Non-pigmented ciliary epithelial cell (primary cell): ENCODE measurements at places on chromosomes 16 and 17.

GRCh38 chr17:3689262-3690093, 6.5 kb downstream of the P2RX5 start:
- no peak for DNase-seq

- peak; percentile 79 for DNase-seq
Measured at GRCh38 chr17:82494236-82495055, 25.1 kb upstream of the FOXK2 start.

GRCh38 chr16:19884611-19885450, at the start of gene GPRC5B:
Gene GPRC5B (minus strand): TSS chr16:19884848. CDS start chr16:19872845, 12,003 bp downstream.
- no peak for DNase-seq

GRCh38 chr17:55988861-55989260, 164.4 kb upstream of the ANKFN1 start:
- no peak for DNase-seq

DNA sequence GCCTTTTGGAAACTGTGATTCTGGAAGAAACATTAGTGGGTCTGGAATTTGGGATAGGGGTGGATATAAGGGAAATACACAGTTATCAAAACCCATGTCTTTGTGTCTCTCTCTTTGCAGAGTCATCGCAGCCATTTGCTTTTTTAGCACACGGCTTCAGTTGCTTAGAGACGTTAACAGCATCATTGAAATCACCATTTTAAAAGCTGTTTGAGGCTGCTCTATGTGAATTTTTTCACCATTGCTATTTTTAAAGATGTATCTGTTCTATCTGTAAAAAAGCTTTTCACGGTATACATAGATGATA, 47.3 kb downstream of the OMG start:
- DNase-seq = no peak

- DNase-seq = no peak
Measured at GRCh38 chr17:1270210-1271029, at the start of gene BHLHA9. Gene BHLHA9 (plus strand): TSS chr17:1270444. CDS start chr17:1270564, 120 bp downstream.

DNA sequence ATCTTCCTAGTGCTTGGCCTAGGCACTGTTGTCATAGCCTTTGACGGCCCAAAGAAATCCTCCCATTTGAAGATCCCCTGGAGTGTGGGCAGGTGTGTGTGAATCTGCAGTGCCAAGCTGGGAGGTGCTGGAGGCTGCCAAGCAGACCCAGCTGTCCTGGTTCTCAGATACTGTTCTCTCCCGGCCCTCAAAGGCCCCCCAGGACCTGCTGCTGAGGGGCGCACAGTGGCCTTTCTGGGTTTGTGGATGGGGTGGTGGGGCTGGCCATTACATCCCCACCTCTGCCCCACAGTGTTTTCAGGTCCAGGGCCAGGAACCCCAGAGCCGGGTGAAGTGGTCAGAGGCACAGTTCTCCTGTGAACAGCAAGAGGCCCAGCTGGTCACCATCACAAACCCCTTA, 60.5 kb downstream of the MRC2 start:
- no peak for DNase-seq

DNA sequence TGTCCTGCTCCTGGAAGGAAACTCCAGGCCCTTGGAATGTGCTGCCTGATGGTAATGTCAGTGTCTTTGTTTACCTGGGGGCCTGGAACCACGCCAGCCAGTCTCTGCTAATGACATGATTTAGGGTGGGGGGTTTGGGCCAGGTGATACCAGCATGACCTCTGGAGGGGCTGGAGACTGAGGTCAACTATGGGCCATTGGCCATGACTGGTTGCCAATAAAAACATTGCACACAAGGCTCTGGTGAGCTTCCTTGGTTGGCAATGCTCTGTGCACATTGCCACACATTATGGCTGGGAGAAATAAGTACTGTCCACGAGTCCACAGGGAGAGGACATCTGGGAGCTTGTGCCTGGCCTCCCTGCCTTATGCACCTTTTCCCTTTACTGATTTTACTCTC, 52.5 kb downstream of the LITAF start:
- no peak for DNase-seq

- no peak for DNase-seq
Measured at GRCh38 chr16:85611194-85611443, 2.0 kb upstream of the GSE1 start.

DNA sequence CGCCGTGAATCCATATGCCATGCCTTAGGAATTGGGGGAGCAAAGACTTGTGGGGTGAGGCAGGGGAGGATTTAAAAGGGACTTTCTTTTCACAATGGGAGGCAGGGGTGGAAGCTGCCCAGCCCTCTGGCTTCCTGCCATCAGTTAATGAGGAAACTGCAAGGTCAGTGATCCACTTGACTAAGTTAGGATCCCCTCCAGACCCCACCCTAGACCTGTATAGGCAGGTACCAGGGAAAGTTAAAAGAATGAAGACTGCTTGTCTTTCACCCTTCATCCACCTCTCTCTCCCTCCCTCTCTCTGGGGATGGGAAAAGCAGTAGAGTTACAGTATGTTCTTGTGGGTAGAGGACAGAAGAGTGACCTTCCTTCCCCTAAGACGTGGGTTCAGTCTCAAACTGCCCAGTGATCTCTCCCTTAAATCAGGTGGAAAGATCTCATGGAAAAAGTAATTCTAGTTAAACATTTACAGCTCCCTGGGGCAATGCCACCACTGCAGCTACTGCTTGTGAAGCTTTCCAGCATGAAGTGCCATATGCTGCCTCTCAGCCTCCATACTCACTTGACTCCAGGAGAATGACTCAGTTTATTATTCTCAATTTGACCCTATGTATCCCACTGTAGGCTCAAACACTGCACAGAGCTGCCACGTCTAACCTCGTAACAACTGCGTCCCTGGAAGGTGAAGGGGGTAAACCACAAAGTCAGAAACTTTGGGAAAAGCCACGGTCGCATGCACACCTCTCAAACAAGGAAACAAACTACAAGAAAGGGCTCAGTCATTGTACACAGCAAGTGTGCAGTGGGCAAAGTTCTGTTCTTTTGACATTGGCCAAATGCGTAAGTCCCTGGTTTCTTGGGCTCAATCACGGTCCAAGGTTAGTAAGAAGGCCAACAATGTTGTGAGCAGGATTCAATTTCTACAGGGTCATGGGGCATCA, 1.2 kb downstream of the COA3 start:
- no peak for DNase-seq

GRCh38 chr17:64063088-64063487, 42.7 kb upstream of the ICAM2 start:
- no peak for DNase-seq

DNA sequence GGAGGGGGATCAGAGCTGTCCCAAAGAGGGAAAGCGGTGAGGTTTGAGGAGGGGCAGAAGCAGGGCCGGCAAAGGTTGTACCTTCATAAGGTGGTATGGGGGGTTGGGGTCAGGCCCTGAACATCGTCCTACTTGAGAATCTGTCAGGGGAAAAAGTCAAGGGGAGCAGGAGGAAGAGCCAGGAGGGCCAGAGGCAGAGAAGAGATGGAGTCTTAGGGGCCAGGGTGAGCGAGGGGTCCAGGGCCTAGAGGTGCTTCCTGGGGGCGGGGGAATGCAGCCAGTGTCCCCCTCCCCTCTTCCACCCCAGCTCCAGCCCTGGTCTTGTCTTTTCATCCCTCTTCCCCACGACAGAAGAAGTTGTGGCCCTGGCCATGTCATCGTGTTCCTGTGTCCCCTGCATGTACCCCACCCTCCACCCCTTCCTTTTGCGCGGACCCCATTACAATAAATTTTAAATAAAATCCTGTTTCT, 1.3 kb upstream of the PRRT2 start:
- no peak for DNase-seq

DNA sequence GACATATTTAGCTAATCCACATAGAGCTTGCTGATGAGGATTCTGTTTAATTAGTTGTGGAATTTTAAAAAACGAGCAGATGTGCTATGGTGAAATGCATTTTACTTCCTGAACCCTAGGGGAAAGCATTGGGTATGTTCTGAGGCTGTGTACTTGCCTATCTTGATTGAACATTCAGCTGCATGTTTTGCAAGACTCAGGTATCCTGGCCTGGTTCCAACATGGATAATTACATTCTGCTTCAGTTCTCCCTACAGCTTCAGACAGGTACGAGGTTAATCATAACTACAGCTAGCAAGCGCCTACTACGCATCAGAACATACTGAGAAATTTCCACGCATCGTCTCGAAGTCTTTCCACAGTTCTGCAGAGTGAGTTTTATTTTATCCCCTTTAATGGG, 77.0 kb downstream of the HS3ST2 start:
- no peak for DNase-seq

GRCh38 chr17:50830352-50830751, 5.0 kb upstream of the WFIKKN2 start:
- no peak for DNase-seq

GRCh38 chr16:8937803-8938202, 25.9 kb downstream of the USP7 start:
- no peak for DNase-seq

DNA sequence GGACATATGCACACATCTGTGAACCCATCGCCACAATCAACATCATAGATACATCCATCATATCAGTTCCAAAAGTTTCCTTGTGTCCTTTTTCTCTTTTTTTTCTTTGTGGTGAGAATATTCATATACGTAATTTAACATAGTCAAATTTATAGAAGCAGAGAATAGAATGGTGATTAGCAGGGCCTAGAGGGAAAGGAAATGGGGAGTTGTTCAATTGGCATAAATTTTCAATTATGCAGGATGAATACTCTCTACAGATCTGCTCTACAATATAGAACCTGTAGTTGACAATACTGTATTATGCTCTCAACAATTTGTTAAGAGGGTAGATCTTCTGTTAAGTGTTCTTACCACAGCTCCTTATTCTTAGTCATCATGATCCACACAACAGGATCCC, 413.2 kb downstream of the SHISA9 start:
- DNase-seq = no peak

GRCh38 chr16:72226136-72226535, 54.2 kb upstream of the PMFBP1 start:
- DNase-seq = no peak

DNA sequence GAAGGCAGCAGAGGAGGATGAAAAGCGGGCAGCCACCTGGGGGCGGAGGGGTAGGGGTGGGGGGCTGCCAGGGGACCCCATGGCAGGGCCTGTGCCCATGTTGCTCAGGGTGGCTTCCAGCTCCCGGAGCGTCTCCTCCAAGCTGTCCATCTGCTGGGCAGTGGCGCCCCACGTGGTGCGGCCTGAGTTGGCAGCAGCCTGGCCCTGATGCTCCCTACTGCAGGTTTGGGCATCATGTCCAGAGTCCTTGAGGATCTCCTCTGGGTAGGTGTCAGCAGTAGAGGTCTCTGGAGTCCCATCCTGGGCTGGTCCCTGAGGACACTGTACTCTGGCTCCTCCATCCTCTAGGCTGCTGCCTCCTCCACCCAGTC, 60.9 kb downstream of the SRCIN1 start:
- DNase-seq = no peak

- no peak for DNase-seq
Measured at GRCh38 chr16:75266738-75267630, 15.6 kb upstream of the BCAR1 start.

DNA sequence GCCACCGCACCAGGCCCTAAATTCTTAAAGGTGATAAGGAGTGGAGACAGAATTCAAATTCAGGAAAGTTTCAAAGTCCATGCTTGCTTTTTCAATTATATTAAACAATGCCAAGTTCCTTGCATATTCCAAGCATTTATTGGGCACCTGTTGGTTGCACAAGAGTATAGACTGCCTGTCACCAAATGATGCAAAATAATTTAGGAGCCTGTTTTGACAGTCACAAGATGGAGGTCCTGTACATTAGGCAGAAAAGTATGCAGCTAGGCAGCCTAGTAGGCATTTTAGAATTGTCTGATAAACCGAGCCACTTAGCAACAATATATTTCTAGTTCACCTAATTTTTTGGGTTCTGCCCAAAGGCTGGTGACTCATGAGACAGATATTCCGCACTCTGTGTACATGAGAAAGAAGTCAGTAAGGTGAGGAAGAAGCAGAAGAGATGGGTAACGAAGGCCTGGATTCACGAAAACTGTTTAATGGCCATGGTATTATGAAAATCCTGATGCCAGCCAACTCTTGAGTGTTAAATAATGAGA, 7.3 kb downstream of the ACACA start:
- DNase-seq = no peak

DNA sequence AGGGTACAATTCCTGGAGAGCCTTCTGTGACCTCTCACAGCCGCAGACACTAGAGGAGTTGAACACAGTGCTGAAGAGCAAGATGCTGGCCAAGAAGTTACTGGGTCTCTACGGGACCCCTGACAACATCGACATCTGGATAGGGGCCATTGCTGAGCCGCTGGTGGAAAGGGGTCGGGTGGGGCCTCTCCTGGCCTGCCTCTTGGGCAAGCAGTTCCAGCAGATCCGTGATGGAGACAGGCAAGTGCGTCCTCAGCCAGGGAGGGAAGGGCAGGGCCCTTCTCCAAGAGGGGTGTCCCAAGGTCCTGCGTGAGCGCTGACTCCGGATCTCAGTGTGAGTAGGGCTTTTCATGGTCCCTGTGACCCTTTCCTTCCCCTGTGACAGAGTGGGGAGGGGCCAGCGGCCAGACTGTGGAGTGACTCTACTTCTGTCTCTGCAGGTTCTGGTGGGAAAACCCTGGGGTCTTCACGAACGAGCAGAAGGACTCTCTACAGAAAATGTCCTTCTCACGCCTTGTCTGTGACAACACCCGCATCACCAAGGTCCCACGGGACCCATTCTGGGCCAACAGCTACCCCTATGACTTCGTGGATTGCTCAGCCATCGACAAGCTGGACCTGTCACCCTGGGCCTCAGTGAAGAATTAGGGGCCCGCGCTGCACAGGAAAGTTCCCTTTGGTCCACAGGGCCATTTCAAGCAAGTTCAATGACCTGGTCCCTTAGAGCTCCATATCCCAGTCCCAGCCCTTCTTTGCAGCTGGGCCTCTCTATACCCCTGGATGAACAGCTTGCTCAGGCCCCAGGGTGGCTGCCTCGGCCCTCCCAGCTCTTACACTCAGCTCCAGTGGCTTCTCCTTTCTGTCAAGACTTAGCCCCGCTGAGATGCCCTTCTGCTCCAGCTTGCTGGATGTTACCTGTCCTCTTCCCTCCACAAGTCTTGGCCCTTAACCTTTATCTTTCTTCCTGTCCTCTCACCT, 13.1 kb downstream of the MPO start:
- DNase-seq = no peak

- no peak for DNase-seq
Measured at GRCh38 chr17:1643293-1643998, 2.1 kb downstream of the SCARF1 start.

DNA sequence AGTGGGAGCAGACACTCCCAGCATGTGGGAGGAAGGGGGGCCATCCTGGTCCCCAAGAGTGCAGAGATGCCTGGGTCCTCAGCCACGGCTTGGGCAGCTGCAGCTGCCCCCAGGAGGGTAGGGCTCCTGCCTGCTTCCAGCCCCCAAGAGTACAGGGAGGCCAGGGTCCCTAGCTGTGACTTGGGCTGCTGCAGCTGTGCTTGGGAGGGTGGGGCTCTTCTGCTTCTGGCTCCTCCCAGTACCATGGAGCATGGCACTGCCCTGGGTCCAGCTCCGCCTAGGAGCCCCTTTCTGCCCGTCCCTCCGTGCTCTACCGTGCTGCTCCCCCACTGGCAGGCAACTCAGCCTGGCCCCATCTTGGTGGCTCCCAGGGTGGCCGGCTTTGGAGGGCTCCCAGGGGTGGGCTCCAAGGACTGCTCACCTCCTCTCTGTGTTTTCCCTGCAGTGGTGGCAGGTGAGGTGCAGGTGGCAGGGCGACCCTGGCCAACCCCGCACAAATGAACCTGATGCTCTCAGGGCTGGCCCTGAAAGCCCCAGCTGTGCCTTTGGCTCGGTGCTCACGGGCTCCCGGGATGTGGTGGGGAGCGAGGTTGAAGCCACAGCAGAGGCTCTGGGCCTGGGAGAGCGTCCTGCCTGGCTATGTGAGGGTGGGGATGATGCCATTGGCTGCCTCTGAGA, 18.5 kb upstream of the USP22 start:
- no peak for DNase-seq
